ENCODE measurements at places on chromosomes 11 and 22.

DNA sequence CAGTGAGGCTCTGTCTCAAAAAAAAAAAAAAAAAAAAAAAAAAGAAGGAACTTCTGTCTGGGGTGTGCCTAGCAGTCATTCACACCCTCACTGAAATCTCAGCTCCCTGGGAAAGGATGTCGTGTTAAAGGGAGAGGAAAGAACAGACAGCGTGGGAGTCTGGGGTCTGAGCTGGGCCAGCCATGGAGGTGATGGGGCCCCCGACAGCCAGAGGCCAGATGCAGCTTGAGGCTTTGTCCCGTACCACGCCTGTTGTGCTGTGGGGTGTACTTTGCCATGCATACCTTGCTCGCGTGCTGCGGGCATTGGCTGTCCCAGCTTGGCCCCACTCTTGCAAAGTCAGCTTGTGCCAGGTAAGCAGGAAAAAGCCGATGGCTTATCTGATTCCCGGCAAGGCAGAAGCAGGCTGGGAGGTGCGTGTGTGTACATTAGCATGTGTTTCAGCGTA is 4.6 kb downstream of the SYT12 start:
- no peak for DNase-seq

GRCh38 chr11:46755962-46756361 is 36.9 kb downstream of the F2 start:
- DNase-seq = no peak

- no peak for DNase-seq
These were observed 34.6 kb upstream of the GNAZ start for GRCh38 chr22:23035557-23036277.

DNA sequence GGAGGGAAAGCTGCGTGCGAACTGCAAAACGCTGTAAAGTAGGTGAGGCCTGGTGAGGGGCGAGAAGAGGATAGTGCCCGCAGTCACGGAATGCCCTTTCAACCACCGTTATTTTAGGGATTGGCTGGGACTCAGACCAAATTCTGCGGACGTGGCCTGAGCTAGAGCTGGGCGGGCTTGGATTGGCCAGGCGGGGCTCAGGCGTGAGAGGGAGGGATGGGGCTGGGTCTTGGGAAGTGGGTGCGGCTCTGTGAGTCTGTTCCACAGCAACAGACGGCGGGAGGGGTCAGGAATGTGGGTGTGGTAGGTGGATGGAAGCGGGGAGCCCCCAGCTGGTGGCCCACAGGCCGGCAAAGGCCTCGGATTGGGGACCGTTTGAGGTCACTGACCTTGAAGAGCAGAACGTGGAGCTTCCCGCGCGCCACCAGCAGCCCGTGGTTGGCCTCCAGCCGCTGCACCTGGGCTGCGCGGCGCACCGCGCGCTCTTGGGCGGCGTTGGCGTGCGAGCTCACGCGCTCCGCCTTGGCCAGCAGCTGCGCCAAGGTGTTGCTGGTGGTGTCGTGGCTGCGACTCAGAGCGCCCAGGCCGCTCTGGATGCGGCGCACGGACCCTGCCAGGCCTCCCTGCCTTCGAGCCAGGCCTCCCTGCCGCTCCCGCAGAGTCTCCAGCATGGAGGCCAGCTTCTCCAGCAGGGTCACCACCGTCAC is 444 bp downstream of the CAVIN3 start:
- no peak for DNase-seq

- DNase-seq = peak; percentile 13
These were observed 40.5 kb downstream of the GGTLC2 start for GRCh38 chr22:22684580-22685561.

- DNase-seq = no peak
These were observed 369.2 kb downstream of the DCDC1 start for GRCh38 chr11:31000381-31000780.

- DNase-seq = no peak
These were observed 8.0 kb downstream of the POU2AF1 start for GRCh38 chr11:111370902-111371578.

DNA sequence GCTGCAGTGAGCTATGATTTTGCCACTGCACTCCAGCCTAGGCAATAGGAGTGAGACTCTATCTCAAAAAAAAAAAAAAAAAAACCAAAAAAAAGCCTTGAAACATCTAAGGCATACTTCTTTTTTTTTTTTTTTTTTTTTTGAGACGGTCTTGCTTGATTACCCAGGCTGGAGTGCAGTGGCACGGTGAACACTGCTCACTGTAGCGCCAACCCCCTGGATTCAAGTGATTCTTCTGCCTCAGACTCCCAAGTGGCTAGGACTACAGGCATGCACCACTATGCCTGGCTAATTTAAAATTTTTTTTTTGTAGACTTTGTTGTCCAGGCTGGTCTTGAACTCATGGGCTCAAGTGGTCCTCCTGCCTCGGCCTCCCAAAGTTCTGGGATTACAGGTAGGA is 19.5 kb downstream of the ARFGAP3 start:
- DNase-seq = no peak

- no peak for DNase-seq
These were observed 21.2 kb downstream of the CSF2RB start for GRCh38 chr22:36934418-36935312.

DNA sequence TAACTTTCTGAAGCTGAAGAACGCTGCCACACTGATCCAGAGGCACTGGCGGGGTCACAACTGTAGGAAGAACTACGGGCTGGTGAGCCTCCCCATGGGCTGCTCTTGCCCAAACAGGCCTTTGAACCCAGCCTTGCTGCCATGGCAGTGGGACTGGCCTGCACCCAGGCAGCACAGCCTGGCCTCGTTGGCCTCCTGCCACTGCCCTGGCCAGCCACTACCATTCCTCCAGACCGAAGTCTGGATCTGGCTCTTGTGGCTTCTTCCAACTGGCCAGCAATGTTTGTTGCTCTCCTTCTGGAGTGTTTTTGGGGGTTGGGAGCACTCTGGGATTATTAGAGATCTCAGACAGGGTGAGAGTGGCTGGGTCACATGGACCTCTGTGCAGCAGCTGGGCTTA is 51.0 kb downstream of the MYO7A start:
- DNase-seq = no peak

DNA sequence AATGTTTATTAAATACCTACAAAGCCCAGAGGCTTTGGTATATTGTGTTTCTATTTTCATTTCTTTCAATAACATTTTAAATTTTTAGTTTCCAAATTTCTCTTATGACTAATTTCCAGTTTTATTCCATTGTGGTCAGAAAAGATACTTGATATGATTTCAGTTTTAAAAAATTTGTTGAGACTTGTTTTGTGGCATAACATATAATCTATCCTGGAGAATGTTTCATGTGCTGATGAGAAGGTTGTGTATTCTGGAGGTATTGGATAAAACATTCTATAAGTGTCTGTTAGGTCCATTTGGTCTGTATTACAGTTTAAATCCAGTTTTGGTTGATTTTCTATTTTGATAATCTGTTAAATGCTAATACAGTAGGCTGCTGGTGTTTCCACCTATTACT is 9.8 kb upstream of the RAG1 start:
- DNase-seq = no peak

DNA sequence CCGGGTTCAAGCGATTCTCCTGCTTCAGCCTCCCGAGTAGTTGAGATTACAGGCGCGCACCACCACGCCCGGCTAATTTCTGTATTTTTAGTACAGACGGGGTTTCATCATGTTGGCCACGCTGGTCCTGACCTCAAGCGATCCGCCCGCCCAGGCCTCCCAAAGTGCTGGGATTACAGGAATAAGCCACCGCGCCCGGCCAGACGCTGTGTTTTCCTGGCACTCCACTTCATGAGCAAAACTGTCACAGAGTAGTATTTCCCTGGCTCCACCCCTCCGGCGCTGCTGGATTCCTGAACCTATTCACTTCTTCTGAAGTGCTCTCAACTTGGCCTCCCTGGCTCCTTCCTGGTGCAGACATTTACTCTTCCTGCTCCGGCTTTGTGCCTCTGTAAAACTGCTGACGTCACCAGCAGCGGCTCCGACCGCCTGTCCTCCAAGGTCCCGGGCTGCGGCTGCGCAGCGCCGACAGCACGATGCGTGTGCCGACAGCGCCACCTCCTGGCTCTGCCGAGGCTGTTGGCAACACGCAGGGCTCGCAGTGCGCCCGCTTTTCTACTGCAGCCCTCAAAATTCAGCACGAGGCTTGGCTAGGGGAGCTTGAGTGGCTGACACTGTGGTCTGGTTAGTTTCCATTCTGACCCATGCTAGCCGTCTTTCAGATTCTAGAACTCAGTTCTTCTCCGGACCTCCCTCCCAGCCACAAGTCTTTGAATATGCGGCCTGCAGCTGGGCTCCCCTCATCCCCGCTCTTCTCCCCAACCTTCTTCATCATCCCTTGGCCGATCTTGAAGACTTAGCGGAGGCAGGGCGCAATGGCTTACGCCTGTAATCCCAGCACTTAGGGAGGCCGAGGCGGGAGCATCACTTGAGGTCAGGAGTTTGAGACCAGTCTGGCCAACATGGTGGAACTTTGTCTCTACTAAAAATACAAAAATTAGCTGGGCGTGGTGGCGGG is 36.6 kb downstream of the APOL3 start:
- DNase-seq = peak; percentile 93

- DNase-seq = no peak
These were observed 817.4 kb downstream of the OPCML start for GRCh38 chr11:132714859-132715440.

- DNase-seq = no peak
These were observed 162.8 kb downstream of the ST3GAL4 start for GRCh38 chr11:126518071-126518971.

GRCh38 chr11:34915136-34916014 is 804 bp downstream of the APIP start:
- no peak for DNase-seq

DNA sequence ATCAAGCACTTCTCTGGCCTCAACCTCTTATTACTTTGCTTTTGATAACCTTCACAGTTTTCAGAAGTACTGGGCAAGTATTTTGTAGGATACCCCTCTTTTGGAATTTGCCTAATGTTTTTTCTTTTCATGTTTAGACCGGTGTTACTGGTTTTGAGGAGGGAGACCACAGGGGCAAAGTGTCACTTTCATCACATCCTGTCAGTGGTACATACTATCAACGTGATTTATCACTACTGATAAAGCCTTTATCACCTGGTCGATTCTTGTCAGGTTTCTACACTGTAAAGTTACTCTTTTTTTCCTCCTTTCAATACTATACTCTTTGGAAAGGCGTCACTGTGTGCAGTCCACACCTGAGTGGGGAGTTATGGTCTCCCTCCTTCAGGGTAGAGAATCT is 26.7 kb downstream of the QSER1 start:
- no peak for DNase-seq

Data from CD4-positive, alpha-beta T cell treated with Interleukin-21 for 1 hour (primary cell).